ENCODE measurements at places on chromosomes 1 and 21. TPM values are rescaled to one million over a fixed set of nuclear protein-coding genes. Genes with fewer than 3 reads are reported as not detected.

PRKAA2 gene
- total RNA-seq = 0.20 TPM

FAM151A gene
- not detected for total RNA-seq

LRRIQ3 gene
- total RNA-seq = 0.33 TPM

ESPN gene
- not detected for total RNA-seq

OSCP1 gene
- 5.7 TPM for total RNA-seq

CSMD2 gene
- 3.4 TPM for total RNA-seq

DMRTA2 gene
- 0.28 TPM for total RNA-seq

S100A14 gene
- not detected for total RNA-seq

SDE2 gene
- total RNA-seq = 26.7 TPM

NEXN gene
- 0.45 TPM for total RNA-seq

F11R gene
- 2.3 TPM for total RNA-seq

IVNS1ABP gene
- 221 TPM for total RNA-seq

AMIGO1 gene
- total RNA-seq = 2.3 TPM

TMCO2 gene
- not detected for total RNA-seq

VWA1 gene
- total RNA-seq = 0.92 TPM

PDE9A gene
- 19.2 TPM for total RNA-seq

PLA2G5 gene
- not detected for total RNA-seq

DNA sequence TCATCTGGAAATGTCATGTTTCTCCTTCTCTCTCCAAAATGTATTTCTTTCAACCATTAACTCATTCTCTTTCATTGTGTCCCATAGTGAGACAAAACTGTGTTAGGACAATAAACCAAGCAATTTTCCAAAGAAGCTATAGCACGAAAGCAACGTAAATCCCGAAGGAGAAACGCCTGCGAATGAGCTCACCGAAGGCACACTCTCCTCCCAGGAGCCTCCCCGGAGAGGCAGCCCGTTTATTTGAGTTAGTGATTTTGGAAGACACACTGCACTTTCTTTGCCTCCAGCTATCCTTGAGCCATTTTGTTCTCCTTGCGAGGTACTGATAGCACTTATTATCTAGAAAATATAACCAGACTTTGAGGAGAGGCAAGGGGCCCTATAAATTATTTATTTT, 41.2 kb downstream of the RSPH1 start:
- DNase-seq = no peak

DNA sequence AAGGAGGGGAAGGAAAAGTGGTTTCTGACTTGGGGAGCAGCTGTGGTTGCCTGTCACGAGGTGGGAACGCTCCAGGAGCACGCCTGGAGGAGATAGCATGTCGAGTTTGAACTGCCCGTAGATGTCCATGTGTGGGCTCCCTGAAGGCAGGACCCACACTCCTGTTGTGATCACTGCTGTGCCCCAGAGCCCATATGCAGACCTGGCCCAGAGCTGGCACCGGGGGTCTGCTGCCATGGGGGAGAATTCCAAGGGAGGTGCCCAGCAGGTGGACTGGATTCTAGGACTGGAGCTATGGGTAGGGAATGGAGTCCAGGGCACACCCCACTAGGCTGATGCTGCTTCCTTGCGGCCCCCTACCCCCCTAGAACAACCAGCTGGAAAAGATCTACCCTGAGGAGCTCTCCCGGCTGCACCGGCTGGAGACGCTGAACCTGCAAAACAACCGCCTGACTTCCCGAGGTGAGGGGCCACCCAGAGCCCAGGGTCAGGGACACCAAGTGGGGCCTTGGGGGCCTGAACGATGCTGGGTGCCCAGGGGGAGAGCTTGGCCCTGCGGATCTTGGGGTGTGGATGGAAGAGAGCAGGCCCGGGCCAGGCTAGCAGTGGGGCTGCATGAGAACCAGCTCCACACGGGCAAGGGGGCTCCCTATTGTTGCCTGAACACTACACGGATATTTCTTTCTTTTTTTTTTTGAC, 9.3 kb downstream of the PODN start:
- DNase-seq = no peak

- DNase-seq = peak; percentile 65
These were observed 120.2 kb upstream of the KCNE2 start for GRCh38 chr21:34243562-34243961.

DNA sequence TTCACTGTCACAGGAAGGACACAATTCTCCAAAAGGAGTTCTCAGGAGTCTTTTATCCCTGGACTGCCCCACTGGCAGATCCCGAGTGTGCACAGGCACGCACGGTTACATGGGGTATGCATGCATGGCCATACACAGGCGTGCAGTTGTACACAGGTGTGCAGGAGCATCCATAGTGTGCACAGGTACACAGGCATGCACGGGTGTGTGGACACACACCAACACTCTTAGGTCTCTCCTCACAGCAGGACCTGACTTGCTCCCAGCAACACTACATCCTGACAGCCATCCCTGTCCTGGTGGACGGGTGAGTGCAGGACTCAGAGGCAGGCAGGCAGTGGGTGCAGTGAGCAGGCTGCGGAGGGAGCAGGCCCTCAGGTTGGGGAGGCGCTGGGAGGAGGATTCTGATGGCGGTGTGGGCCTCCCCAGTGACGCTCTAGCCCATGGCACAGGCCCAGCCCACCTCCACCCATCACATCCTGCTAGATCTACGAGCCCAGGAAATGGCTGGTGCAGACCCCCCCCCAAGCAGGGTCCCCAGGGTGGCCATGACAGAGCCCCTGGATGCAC, 28.4 kb downstream of the SLC19A1 start:
- DNase-seq = no peak

DNA sequence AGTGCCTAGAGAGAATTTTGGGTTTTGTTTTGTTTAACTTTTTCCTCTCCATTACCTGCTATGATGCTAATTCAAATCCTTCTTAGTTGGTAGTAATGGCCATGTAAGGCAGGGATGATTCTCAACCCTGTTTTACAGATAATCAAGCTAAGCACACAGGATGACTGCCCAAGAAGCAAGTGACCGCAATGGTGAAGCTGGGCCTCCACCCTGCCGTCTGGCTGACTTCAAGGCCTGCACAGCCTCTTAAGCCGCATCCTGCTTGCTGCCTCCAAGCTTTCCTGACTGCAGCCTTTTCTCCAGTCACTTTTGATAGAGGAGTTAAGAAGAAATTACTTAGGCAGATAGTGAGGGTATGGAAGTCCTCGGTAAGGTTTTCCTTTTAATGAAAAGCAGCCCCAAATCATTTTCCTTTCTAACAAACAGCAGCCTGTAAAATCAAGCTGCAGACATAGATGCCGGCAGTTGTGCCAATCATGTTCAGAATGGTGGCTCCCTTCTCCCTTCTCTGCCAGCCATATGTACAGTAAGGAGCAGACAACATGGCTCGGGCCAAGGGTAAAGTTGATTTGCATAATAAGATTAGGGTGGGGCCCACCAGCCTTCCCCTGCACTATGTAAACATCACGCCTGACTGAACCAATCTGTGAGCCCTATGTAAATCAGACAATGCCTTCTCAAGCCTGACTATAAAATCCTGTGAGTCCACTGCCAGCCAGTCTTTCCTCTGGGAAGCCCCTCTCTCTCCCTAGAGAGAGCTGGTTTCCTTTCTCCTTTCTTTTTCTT, 8.8 kb upstream of the CTBS start:
- peak; percentile 96 for DNase-seq

GRCh38 chr1:71743862-71744261, 538.5 kb downstream of the NEGR1 start:
- DNase-seq = no peak

DNA sequence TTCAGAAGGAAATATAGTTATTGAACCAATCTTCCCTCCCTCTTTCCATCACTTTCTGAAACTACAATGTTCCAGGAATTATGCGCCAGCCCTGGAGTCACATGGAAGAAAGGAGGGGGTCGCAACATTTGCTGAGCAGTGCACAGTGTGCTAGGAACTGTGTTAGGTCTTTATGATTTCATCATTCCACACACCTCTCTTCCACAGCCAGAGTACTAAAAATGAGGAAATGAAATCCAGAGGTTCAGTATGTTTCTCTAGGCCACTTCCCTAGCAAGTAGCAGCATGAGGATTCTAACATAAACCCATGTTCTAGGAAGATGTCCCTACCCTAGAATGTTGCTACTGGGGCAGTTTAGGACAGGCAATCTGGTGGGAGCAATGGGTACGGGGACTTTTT, 158.1 kb downstream of the SLC45A1 start:
- DNase-seq = no peak

DNA sequence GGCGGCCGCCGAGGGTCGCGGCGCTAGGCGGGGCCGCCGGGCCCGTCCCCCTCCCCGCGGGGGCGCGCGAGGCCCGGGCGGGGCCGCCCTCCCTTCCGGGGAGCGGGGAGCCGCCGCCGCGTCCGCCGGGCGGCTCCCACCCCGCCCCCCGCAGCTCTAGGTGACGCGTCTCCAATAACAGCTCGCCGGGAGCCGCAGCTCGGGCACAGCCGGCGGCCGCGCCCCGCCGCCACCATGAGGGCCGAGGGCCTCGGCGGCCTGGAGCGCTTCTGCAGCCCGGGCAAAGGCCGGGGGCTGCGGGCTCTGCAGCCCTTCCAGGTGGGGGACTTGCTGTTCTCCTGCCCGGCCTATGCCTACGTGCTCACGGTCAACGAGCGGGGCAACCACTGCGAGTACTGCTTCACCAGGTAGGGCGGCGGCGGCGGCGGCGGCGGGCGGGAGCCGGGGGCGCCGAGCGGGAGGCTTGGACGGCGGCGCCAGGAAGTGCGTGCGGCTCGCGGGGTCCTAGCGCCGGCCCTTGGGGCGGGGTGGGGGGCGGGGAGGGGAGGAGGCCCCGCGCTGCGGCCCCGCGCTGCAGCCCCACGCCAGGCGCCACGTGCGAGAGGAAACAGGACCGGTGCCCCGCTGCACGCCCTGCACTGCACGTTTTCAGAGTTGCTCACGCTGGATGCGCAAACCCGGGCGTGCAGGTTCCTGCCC, at the start of gene SMYD2:
SMYD2 (plus strand) TSS at position 139 of the 699 bp plus-strand sequence; CDS start at position 235, 96 bp downstream.
- peak; percentile 82 for DNase-seq

GRCh38 chr1:86692641-86693040, 11.7 kb upstream of the SH3GLB1 start:
- no peak for DNase-seq

DNA sequence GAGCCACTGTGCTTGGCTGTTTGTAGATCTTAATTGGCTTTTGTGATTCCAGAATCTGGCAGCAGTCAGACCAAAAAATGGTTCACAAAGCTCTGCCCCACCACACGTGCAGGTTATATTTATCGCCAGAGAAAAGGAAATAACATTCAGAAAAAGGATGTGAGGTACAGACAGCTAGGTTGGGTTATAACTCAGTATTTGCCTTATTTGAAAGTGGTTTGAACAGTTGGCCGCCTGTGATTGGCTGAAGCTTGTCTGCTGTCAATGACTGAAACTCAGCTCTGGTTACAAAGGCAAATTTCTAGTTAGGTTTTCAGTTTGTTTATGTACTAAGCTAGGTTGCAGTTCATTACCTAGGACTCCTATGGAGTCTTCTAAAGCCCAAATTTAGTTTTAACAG, 9.6 kb downstream of the SH3BGR start:
- no peak for DNase-seq

GRCh38 chr1:21912038-21912758, 24.9 kb downstream of the HSPG2 start:
- DNase-seq = no peak

GRCh38 chr1:96464066-96464465, 257.5 kb upstream of the PTBP2 start:
- DNase-seq = no peak

GRCh38 chr1:115428676-115429075, 90.6 kb upstream of the NGF start:
- no peak for DNase-seq

GRCh38 chr1:153094426-153094825, at the start of gene SPRR2E:
Gene SPRR2E, minus strand, starts transcription at chr1:153094526. Its CDS starts 775 bp downstream, at chr1:153093751.
- no peak for DNase-seq

GRCh38 chr1:79501153-79501552, 494.6 kb upstream of the ADGRL4 start:
- DNase-seq = no peak

GRCh38 chr1:61358770-61359455, 276.6 kb downstream of the NFIA start:
- DNase-seq = no peak

- no peak for DNase-seq
These were observed 5.4 kb downstream of the COL9A2 start for GRCh38 chr1:40311692-40312091.

DNA sequence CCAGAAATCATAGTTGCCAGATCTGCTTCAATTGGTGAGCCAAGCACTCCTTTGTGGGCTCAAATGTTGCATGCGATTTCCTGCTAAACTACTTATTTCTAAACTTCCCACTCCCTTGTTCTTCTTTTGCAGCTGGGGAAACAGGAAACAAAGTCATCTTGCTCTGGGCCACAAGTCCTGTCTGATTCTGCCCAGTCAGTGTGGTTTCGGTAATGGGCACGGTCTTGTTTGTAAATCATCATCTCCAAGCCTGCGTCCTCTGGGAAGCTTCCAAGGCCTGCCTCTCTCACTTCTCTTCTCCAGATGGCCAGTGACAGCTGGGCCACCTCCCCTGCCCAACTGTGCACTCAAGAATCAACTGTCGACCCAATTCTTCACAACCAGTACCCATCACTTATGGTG, 4.4 kb downstream of the S100A8 start:
- DNase-seq = no peak

DNA sequence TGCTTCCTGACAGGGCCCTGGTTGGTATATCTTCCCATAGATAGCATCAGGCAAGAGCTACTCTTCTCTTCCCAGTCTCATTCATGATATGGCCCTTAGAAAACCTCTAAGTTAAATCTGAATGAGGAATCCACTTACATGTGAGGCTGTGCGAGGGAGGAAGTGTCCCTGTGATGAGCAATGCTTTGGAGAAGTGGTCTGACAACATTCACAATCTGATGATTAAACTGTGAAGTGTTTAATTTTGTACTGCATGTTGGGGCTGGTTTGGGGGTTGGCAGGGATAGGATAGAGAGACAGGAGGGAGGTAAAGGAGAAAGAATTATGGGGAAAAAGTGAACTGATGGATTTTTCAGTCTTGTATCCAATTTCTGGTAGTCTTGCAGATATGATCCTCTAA, 421.2 kb upstream of the DAB1 start:
- no peak for DNase-seq

DNA sequence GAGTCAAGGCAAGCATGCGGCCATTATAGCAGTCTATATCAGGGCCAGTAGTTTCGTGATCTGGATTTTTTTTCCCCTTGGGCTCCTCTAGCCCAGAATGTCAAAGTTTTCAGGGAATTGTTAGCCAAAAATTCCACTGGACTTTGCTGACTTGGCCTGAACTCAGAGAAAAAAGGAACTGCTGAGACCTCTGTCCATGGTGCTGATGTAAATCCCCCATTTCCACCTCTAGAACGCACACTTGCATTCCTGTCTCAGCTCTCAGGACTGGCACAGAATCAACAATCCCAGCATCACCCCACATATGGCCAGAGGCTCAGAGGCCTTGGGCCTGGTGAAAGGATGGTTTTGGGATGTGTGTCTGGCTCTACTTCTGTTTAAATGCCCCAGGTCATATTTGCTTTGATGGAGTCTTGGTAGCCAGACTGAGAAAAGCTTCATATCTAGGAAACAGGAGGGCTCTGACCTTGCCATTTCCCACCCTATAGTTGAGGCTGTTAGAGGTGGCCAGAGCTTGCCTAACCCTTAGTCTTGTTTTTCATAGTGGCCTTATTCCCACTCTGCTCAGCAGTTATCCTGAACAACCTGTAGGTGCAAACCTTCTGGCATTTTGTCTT, 16.9 kb upstream of the EFCAB14 start:
- DNase-seq = peak; percentile 64

GRCh38 chr1:12437629-12438028, 180.4 kb downstream of the DHRS3 start:
- no peak for DNase-seq

- DNase-seq = no peak
These were observed 24.4 kb upstream of the TARBP1 start for GRCh38 chr1:234503193-234504050.

GRCh38 chr1:18316764-18317163, 164.0 kb upstream of the KLHDC7A start:
- DNase-seq = no peak

- no peak for DNase-seq
These were observed 10.5 kb downstream of the VANGL1 start for GRCh38 chr1:115652236-115652788.

All from A673 (cell line).